ENCODE measurements at places on chromosomes 16 and 17. TPM values are rescaled to one million over a fixed set of nuclear protein-coding genes. Genes with fewer than 3 reads are reported as not detected.

GRCh38 chr16:88940862-88941817 is 35.9 kb downstream of the CBFA2T3 start:
- H3K27me3 ChIP-seq = peaks cover 88% of the 10 kb centered on the region
- no peaks in the 10 kb centered on the region for H3K4me1 ChIP-seq
- no peak for DNase-seq

GRCh38 chr16:64771273-64771672 is 350.6 kb downstream of the CDH11 start:
- H3K4me1 ChIP-seq = no peaks in the 10 kb centered on the region
- no peak overlapping the region for H3K4me3 ChIP-seq
- H3K36me3 ChIP-seq = no peaks in the 10 kb centered on the region

CCL17 gene
- total RNA-seq = not detected

TEKT5 gene
- not detected for total RNA-seq

KPNB1 gene
- total RNA-seq = 511 TPM
